ENCODE measurements at places on chromosomes 4 and X.
A peak's percentile ranks its signal among the peaks of the same experiment; 100 is the strongest.

GRCh38 chr4:38982361-38983095 is 49.7 kb downstream of the TMEM156 start:
- DNase-seq: no peak

DNA sequence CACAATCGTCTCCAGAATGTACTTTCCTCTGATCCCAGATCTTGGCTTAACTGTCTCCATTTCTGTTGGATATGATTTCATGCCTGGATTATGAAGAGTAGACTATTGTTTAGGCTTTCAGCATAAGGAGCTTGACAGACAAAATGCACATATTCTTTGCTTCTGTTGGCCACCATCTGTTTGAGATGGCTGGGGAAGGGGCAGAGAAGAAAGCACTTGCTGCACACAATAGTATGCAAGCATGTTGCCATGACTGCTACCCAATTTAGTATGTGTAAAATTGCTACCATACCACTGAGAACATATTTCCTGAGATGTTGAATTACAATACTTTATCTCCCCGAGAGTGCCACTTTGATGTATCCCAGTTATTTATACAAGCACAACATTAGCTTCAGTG is 127.9 kb upstream of the BMPR1B start:
- DNase-seq: no peak

- no peak for DNase-seq
Observed at GRCh38 chrX:107154787-107155620, 36.4 kb upstream of the RBM41 start.

- DNase-seq: no peak
Observed at GRCh38 chr4:89411539-89412309, 104.1 kb upstream of the GPRIN3 start.

DNA sequence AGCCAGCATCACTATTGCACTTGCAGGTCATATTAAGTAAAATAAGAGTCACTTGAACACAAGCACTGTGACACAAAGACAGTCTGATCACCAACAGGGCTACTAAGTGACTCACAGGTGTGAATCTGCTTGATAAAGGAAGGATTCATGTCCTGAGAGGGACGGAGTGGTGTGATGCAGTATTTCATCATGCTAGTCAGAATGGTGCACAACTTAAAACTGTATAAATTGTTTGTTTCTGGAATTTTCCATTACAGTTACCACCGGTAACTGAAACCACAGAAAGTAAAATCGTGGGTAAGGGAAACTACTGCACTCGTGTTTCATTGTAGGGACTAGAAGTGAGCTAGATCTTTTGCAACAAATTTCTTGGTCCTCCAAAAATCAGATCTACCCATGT is 109.7 kb downstream of the ELOVL6 start:
- DNase-seq: peak; percentile 4

GRCh38 chrX:124414281-124414680 is 67.9 kb downstream of the SH2D1A start:
- DNase-seq: no peak

- no peak for DNase-seq
Observed at GRCh38 chr4:142351958-142352357, 494.1 kb downstream of the INPP4B start.

DNA sequence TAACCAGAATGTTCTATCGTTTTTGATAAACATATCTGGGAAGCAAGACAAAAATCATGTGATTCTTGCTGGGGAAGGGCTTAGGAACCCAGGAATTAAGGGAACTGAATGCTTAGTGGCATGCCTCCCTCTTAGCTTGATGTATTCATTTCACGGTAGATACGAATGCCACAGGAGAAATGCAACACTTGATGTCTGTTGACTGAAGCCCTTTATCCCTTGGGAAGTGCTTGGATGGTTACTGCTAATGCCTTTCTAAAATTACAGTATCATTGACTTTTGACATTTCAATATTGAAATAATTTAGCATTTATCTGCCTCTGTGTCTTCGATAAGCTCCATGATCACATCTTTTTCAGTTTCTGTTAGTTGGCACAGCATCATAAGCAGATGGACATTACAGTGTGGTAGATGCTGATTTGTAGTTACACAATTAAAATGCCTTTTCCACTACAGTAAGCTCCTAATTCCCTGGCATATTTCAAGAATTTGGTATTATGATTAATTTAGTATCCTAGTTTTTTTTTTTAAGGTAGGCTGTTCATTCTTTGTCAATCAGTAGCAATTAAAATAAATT is 226.7 kb downstream of the ARHGAP10 start:
- no peak for DNase-seq

- DNase-seq: no peak
Observed at GRCh38 chr4:83613994-83614393, 78.1 kb downstream of the GPAT3 start.

GRCh38 chr4:41380511-41381157 is 123.9 kb downstream of the UCHL1 start:
- no peak for DNase-seq

DNA sequence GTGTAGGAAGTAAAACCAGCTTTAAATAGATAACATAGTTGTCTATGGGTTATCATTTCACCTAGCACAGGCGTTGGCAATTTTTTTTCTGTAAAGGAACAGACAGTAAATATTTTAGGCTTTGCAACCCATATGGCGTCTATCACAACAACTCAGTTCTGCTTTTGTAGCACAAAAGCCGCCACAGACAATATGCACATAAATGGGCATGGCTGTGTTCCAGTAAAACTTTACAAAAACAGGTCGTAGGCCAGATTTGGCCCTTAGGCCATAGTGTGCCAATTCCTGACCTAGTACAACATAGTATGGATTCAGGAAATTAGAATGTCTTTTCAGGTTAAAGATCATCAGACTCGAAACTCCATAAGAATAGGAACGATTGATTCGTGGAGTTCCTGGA is 265.3 kb upstream of the GK2 start:
- no peak for DNase-seq

- DNase-seq: no peak
Observed at GRCh38 chr4:15148199-15148598, 145.9 kb downstream of the CPEB2 start.

- no peak for DNase-seq
Observed at GRCh38 chrX:115958687-115959359, 211.7 kb upstream of the AGTR2 start.

DNA sequence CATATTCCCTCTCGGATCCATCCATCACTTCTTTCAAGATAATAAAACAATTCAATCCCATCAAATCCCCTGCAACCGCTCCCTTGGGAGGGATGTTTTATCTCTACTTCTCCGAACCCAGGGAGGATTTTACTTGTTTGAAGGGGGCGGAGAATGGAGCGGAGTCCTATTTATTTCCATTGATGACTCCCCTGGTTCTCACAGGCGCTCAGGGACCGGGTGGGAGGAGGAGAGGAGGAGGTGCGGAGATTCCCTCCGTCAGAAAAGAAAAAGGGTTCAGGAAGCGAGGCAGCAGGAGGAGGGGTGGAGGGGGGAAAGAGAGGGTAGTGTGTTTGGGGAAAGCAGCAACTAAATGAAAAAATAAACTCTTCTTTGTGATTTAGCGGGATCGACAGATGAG is 2.1 kb downstream of the NDNF start:
- no peak for DNase-seq

DNA sequence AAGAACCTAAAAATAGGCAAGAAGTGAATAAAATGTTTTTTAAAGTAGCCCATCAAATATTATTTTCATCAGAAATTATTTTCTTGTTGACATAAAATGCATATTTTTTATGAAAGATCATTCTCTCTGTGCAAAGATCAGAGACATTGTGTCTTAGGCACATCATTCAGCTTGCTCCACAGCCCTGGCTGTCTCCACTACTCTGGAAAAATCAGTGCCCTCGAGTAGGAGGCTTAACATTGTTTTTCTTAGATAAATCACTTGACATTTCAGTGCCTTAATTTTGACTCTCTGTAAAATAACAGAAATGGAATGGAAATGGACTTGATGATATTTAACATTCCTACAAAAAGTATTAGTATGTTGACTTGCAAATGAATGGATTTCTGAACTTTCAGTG is 77.9 kb downstream of the FAT4 start:
- no peak for DNase-seq
